ENCODE measurements at places on chromosomes 1 and 21.

DNA sequence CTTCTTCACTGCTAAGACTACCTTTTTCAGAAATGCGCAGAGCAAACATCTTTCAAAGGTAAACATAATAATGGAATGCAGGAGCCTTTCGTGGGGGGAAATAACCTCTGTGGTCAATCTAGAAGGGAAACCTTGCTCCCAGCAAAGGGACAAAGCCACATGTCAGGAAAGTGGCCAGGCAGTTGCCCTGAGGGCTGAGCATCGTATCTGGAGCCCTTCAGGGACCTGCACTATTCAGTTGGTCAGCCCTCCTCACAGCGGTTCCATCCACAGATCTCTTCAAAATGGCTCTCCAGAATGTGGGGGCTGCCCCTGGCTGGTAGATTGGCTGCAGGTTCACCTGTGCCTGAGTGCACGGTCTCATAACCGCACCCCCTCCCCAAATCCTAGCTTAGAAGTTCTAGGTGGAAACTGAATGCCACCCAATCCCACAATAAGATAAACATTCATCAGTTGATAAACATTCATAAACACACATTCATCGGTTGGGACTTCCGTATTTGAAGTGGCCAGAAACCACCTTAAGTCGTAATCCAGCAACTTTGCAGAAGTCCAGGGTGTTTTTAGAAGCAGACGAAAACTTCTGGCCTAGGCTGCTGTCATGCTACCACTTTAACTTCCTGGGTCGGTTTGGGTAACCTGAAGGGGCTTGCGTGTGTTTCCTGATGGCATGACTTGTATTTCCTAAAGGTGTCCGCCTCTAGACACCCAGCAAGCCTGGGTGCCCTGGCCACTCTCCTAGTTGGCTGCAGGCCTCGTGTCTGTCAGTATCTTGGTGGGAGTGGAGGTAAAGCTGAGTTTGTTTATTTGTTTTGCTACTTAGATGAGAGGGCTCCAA is 50.5 kb downstream of the RASSF5 start:
- DNase-seq = no peak

DNA sequence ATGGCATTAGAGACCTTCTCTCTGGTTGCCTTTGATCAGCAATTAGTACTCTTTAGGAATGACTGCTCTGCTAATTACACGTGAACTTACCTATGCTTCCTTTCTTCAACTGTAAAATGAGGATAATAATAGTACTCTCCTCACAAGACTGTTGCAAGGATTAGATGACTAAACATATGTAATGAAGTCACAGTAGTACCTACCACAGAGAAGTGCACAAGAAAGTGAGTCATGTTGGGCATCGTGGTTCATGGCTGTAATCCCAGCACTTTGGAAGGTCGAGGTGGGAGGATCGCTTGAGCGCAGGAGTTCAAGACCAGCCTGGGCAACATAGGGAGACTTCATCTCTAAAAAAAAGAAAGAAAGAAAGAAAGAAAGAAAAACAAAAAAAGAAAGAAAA is 68.1 kb upstream of the AK4 start:
- DNase-seq = no peak

GRCh38 chr21:45803618-45804340 is 160.3 kb downstream of the PCBP3 start:
- no peak for DNase-seq

DNA sequence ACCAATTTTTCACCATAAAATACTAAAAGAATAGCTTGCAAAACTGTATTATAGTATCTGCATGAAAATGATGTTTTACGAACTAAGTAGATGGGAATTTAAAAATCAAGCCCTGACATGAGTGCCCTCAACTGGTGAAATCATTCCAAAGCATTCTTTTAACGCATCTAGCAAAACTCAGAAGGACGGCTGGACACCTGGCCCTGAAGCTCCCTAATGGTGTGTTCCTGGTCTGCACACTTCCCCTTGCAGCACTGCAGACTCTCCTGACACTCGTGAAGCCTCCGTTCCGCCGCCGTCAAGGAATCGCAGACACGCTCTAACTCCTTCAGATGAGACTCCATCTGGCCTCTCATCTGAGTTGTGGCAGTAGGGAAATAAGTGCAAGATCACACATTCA is 39.9 kb downstream of the ODF2L start:
- no peak for DNase-seq

DNA sequence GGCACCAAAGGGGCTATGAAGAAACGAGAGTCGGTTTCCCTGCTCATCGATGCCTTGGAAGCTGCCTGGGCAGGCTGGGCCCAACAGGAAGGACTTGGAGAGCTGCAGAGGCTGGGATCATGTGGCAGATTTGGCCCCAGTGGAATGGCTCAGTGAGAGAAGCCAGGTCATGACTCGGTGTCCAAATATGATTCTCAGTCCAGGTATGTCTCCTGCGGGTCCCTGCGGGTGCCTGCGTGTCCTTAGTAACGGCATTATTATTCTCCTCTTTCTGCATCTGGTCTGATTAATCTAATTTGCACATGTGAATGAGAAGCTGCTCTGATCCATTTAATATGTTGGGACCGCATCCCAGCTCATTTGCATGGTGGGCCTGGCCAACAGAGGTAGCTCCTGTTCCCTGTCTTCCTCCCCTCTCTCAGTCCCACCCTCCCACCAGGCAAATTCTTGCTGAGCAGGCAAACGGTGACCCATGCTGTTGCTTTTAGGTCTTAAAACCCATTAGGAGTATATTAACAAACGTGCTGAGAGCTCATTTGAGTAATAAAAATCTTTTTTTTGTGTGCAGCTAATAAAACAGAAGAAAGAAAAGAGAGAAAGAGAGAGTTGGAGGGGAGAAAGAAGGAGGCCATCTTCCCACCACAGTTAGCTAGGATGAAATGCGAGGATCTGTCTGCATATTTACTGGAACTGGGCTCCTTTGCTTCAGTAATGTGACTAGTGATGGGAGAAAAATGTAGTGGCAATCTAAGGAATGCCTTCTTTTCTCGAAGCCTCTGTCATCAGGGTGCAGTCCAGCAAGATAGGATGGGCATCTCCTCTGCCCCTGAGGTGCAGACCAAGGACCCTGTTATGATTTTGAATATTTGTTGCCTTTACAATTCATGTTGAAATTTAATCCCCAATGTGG is 133.5 kb downstream of the HMGB4 start:
- no peak for DNase-seq

DNA sequence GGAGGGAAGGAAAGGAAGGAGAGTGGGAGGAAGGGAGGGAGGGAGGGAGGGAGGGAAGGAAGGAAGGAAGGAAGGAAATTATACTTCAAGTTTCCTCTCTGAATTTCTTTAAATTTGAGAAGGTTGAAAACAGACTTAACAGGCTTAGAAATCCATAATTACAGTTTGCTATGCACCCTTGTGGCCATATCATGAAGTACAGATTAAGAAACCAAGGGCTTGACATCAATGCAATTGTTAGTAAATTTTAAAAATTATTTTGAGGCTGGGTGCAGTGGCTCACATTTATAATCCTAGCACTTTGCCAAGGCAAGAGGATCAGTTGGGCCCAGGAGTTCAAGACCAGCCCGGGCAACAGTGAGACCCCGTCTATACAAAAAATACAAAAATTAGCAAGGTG is 14.4 kb downstream of the ANP32E start:
- no peak for DNase-seq

GRCh38 chr1:239718997-239719628 is 332.7 kb downstream of the CHRM3 start:
- no peak for DNase-seq

DNA sequence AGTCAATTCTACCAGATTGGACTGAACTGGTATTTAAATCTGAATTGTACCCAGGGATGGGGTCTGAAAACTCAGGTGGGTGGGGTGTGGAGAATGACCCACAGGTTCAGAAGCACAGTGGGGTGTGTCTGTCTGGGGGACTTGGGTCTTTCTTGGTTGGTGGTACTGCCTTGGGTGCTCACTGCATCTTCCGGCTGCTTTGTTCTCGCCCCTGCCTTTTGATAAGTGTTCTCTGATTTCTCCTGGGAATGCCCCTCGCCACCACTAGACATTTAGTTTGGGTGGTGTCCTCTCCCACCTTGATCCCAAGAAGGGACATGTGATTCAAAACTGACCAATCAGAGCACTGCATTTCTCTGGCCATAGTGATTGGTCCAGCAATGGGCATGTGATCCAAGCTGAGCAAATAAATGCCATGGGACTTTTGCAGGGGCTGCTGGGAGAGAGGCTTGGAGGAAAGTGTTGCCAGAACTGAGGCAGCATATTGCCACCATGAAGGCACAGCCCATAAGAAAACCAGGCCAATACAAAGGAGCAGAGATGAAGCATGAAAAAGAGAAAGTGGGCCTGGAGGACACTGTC is 270.5 kb downstream of the NPHP4 start:
- DNase-seq = no peak

DNA sequence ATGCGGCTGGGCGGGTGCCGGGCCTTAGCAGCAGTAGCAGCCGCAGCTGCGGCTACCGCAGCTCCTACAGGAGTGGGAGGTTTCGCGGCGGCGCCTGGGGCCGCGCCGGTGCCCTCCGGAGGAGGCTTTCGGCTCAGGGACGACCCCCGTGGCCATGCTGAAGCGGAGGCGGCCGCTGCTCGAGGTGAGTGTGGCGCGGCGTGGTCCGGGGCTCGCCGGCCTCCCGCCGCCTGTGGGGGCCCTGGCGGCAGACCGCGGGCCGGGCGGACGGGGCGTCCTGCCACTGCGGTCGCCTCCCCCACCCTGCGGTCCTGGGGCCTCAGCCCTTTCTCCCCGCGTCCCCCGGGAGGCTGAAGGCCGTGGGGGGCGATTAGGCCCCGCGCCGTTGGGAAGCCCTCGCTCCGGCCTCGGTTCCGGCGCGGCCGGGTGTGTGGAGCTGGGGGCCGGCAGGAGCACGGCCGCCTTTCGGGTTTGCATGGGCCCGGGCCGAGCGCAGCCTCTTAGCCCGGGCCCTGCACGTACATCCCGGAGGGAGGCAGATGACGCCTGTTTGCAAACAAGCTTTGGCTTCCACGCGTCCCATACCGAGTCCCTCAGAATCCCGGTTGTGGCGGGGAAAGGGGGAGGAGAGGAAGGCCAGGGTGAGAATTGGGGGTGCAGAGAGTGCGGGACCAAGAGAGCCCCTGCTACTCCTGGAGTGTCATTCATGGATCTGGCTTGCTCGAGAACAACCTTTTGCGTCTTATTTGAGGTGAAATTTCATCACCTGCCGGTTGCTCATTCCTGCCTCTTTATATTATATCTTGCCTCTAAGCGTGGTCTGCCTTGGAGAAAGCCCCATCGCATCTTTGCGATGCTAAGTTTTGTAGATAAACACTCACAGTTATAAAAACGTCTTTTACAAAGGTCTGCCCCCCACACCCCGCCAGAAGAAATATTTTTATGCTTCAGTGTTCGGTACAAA is 613 bp downstream of the ZFYVE9 start:
- no peak for DNase-seq

DNA sequence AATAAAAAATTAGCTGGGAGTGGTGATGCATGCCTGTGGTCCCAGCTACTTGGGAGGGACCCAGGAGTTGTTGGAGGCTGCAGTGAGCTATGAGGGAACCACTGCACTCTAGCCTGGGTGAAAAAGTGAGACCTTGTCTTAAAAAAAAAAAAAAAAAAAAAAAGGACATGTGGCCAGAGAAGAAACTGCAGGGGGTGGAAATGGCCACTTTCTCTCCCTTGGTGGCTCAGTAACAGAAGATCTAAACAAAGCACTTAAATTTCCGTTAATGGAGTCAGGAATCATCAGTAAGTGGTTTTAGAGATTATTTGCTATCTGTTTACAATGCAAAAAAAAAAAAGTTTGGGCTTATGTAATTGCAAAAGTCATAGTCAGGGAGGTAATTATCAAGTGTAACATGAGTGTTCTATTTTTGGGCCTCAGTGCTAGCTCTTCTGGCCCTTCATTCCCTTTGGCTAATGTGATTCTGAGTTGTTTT is 19.3 kb upstream of the OPRD1 start:
- no peak for DNase-seq

DNA sequence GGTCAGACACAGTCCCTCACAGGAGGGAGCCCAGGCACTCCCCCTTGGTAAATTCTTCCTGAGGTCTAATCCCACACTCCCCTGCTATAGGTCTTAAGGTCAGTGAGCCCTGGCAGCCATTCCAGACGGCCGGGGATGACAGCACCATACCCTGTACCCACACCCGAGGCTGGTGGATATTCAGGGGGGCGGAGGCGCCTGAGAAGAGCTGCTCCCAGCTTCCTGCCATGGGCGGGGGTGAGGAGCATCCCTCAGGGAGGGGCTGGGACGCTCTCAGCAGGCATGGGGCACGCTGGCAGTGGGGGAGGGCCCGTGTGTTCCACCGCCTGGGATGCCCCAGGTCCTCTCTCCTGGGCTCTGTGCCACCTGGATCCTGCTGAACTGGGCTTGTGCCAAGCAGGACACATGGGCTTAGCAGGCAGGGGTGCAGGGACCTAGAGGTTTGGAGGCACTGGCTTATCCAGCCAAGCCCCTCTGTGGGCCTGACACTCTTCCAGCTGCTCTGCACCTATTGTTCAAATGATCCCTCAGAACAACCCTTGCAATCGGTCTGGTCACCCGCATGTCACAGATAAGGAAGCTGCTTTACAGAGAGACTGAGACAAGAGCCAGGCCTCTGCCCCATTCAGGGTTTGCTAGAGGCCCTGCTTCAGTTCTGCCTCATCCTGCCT is 5.7 kb upstream of the ADGRB2 start:
- DNase-seq = no peak

- DNase-seq = no peak
Measured at GRCh38 chr21:45900034-45900868, 81.3 kb upstream of the COL6A1 start.

DNA sequence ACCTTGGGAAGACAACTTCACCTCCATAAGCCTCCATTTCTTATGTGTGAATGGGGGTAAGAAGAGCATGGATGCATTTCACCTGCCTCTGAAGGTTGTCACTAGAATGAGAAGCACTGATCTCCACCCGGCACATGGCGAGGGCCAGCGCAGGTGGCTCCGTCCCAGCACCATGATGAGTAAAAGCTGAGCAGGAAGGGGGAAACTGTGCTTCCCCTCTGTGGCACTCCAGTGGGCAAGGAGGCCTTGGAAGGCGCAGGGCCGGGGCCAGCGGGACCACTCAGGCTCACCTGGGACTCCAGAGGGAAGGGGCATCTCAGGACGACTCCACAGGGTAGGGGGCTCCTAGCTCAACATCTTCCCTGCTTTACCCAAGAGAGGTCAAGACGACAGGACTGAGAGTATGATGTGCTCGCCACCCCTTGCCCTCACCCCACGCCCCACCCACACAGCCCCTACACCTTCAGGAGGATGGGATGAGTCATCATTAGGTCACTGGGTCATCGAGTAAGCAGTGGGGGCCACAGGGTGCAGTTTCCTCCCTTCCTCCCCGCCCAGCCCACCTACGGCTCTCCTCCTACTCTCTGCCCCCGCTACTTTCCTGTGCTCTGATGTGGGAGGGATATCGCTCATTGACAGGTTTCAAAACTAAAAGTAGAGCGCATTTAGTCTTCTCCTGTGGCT is 112.1 kb downstream of the HIVEP3 start:
- no peak for DNase-seq

DNA sequence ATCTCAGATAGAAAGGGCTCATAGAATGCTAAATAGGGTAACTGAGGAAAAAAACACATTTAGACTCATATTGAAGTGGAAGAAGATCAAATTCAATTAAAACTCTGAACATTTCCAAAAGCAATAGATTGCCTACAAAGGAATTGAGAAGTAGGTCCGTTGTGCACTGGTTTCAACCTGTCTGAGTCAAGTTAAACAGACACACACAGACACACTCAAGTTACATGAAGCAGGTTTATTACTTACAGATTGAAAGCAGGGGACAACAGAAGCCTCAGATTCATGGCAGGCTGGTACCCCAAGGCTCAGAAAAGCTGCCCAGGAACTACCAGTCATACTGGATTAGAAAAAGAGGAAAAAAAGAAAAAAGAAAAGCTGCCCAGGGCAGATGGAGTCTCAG is 20.7 kb upstream of the S100A2 start:
- no peak for DNase-seq

GRCh38 chr1:109632671-109633346 is 13.2 kb downstream of the AMPD2 start:
- DNase-seq = no peak

- peak; percentile 40 for DNase-seq
Measured at GRCh38 chr21:45292399-45293219, 4.9 kb upstream of the POFUT2 start.
